ENCODE measurements at places on chromosomes 7 and 10.

GRCh38 chr7:22696541-22697228 lies 30.3 kb upstream of the IL6 start:
- DNase-seq: no peak

GRCh38 chr7:70577078-70577477 lies 554.9 kb upstream of the GALNT17 start:
- no peak for DNase-seq

DNA sequence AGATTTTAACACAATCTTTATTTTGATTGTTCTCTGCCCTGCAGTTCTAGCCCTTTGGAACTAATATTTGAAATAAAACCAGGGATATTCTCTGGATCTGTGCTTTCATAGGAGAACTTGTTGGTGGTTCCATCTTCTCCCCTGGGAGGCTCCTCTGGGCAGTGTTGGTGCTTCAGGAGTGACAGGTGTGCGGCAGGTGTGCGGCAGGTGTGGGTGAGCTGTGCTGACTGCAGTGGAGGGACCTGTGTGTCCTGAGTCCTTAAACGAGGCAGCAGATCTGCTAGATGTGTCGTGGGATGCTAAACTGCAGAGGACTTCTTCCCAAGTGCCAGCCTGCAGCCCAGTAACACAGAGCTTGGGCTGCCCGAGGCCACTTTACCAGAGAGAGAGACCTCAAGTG lies 98.4 kb downstream of the LYZL1 start:
- no peak for DNase-seq

- no peak for DNase-seq
Observed at GRCh38 chr10:21048068-21048467, 151.0 kb upstream of the NEBL start.

GRCh38 chr7:143305423-143306070 lies 10.4 kb upstream of the CLCN1 start:
- DNase-seq: peak; percentile 70

DNA sequence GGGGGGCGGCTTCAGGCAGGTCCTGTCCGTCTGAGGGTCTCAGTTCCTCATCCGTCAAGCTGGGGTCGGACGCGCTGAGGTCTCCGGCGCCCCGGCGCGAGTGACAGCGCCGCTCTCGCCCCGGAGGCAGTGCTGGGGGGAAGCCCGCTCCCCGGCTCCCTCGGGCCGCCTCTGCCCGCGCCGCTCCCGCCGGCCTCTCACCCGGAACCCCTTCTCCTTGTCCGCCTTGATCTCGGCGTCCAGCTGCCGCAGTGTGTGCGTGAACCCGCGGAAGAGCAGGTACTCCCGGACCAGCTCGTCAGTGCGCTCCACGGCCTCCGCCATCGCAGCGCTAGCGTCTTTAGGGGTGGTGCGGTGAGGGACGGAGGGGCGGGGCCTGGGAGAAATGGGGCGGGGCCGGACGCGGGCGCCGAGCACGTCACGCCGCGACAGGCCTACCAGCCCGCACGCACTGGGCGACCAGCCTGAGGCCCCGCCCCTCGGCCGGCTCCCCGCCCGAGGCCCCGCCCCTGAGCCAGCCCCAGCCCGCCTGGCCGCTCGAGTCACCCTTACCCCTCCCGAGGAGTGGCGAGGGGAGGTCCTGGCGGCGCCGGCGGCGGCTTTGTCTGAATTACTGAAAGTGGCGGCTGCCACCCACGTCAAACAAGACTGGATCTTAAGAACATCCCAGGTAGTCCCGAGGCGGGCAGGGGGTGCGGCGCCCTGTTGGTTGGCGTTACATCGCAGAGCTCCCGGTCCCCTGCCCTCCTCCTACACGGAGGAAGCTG lies at the start of gene WDR91:
Gene WDR91 (minus strand): TSS at position 348 of the 767 bp plus-strand sequence. CDS start 24 bp downstream, at position 324.
- peak; percentile 96 for DNase-seq

- no peak for DNase-seq
Observed at GRCh38 chr10:102083541-102083940, 18.4 kb downstream of the HPS6 start.
